ENCODE measurements at places on chromosomes 11 and 22. TPM values are rescaled to one million over a fixed set of nuclear protein-coding genes. Genes with fewer than 3 reads are reported as not detected.

DNA sequence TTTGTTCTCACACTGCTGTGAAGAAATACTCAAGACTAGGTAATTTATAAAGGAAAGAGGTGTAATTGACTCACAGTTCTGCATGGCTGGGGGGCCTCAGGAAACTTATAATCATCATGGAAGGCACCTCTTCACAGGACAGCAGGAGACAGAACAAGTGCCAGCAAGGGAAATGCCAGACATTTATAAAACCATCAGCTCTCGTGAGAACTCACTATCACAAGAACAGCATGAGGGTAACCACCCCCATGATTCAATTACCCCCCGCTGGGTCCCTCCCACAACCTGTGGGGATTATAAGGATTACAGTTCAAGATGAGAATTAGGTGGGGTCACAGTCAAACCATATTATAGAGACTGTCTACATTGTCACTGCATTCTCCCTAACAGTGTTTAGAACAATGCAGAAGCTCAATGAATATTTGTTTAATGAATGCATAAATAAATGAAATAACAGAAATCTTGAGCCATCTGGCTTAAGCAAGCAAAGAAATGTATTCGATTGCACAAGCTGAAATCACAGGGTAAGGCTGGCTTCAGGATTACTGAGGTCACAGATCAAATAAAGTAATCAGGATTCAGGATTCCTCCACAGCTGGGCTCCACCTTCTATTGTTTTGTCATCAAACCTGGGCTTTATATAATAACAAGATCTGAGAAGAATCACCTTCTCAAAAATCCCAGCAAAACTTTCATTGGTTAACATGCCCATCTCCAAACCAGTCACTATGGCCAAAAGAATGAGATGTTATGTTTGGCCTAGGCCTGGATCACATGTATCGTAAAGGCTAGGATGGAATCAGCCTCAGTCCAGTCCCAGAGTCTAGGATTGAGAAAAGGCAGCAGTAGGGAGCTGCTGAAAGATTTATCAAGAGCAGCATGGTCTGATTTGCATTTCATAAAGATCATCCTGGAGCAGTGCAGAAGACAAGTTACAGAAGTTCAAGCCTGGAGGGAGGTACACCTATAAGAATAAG, 137.8 kb upstream of the UBASH3B start:
- DNase-seq, result no peak

GRCh38 chr11:86818462-86819192, 18.3 kb downstream of the PRSS23 start:
- peak; percentile 67 for DNase-seq

Gene TBC1D10A
- 4.6 TPM for total RNA-seq

Gene HEPHL1
- not detected for total RNA-seq

Gene BARX2
- total RNA-seq, result not detected

DNA sequence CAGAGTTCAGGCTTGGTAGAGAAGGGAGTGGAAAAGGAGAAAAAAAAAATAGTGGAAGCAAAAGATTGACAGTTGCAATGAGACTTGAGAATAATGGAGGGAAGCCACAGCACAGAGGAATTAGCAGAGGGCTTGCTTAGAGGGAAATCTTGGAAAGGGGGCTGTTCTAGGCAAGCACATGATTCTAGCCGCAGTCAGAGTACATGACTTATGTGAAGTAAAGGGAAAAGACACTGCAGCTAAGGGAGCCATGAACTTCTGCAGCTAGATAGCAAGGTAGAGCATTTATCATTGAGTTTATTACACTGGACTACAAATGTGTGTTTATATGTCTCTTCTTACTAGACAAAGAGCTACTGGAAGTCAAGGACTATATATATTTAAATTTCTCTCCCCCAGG, 144.0 kb upstream of the OPCML start:
- no peak for DNase-seq

GRCh38 chr11:100778166-100778785, 91.2 kb downstream of the ARHGAP42 start:
- no peak for DNase-seq

Gene OR52W1
- not detected for total RNA-seq

DNA sequence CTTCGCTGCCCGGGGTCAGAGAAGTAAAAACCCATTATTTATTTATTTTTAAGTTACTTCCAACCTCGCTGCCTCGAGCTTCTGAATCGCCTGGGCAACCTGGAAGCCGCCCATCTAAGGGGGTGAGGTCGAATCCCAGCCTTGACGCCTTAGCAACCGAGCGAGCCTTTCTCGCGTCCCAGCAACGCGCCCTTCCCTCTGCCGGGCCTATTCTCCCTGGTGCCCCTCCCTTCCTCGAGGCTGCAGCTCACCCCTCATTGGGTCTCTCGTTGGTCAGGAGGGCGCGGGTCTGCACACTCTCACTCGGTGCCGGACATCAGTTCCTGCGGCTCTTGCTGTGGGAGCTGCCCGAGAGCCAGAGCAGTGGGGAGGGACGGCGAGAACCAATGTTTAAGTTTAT, at the start of gene CCDC81:
Gene CCDC81 (plus strand): TSS at position 302 of the 400 bp plus-strand sequence. CDS start 277 bp downstream, outside the sequence.
- no peak for DNase-seq

DNA sequence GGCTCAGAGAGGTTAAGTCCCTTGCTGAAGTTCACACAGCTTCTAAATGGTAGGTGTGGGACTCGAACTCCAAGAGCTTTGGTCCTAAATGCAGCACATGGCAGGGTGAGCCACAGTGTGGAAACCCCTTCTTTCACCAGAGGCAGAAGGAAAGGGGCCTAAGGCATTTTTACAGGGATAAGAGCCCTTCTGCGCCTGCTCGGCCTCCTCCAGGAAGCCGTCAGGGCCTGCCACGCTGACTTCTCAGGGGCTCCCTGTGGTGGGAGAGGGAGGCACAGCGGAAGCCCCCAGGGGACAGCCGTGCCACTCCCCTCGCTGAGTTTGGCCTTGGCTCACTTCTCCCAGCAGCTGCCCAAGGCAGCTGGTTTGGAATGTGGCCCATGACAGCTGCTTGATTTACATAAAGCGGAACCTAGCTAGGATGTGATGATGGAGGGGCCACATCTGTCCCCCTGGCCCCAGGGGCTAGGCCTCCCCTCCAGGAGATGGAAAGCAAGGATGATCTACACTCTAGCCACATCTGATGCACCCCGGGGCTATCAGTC, 35.4 kb downstream of the CD82 start:
- DNase-seq, result no peak

Gene BRSK2
- total RNA-seq, result 4.2 TPM

DNA sequence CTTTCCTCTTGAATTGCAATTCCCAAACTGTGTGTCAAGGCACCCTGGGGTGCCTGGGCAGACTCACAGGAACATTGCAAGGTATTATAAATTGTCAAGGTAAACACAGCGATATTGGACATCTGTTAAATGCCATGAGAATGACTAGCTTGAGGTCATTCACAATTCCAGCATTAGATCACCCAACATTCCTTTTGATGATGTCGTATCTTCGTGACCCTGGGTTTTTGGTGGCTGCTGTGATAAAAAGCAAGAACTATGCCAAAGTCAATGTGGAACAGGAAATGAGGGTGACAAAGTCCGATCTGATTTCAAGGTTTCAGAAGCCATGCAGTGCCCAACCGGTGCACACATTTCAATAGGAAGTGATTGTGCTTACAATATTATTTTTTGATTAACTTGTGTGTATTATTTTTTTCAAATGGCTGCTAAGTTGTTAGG, 458.4 kb downstream of the MIAT start:
- DNase-seq, result peak; percentile 83

Gene APOBEC3H
- total RNA-seq, result not detected

Gene ISX
- not detected for total RNA-seq

Gene MAPK8IP1
- total RNA-seq, result 0.35 TPM

DNA sequence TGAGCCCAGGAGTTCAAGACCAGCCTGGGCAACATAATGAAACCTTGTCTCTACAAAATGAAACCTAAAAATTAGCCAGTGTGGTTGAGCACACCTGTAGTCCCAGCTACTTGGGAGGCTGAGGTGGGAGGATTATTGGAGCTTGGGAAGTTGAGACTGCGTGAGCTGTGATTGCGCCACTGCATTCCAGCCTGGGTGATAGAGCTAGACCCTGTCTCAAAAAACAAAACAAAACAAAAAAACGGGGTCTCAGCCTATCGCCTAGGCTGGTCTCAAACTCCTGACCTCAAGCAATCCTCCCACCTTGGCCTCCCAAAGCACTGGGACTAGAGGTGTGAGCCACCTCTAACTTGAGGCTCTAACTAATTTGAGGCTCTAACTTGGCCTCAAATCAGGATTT, 13.6 kb downstream of the PPIL2 start:
- no peak for DNase-seq

- DNase-seq, result no peak
Measured at GRCh38 chr22:40020956-40021355, 26.2 kb downstream of the FAM83F start.

Gene NCAM1
- total RNA-seq, result 19.8 TPM

All from NCI-H460 (cell line).